ENCODE measurements at places on chromosomes 1 and 21.

DNA sequence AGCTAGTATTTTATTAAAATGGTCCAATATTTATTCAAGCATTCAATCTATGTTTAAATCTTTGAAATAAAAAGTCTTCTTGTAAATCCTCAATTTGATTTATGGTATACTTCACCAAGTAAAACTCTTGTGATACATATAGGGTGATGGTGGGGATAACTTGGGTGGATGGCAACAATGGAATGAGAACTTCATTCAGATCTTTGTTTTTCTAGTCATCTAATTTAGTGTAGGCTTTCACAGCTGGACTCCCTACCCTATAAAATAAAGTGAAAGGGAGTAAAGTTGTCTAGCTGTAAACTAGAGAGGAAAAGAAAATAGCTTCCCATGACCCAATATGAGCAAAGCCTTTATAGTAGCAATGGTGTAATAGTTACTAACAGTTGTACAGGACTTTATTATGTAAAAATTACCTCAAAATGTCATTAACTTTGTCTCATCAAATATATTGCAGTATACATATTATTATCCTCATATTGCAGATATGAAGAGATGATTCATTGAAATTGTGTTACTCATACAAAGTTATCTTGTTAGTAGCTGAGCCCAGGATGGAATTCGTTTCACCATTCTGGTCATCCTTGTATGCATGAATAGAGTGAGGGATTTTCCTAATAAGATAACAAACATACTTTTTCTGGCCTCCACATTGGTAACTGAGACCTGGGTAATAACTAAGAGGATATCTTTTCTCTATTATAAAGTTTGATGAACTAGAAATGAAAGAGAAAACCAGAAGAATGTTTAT lies 1377.7 kb upstream of the ADGRL4 start:
- no peak for DNase-seq

- DNase-seq: no peak
Observed at GRCh38 chr1:77413541-77414335, 131.9 kb downstream of the AK5 start.

GRCh38 chr1:107883562-107883961 lies 81.4 kb downstream of the VAV3 start:
- no peak for DNase-seq

- DNase-seq: no peak
Observed at GRCh38 chr1:182633657-182634281, 29.6 kb upstream of the RGS16 start.

DNA sequence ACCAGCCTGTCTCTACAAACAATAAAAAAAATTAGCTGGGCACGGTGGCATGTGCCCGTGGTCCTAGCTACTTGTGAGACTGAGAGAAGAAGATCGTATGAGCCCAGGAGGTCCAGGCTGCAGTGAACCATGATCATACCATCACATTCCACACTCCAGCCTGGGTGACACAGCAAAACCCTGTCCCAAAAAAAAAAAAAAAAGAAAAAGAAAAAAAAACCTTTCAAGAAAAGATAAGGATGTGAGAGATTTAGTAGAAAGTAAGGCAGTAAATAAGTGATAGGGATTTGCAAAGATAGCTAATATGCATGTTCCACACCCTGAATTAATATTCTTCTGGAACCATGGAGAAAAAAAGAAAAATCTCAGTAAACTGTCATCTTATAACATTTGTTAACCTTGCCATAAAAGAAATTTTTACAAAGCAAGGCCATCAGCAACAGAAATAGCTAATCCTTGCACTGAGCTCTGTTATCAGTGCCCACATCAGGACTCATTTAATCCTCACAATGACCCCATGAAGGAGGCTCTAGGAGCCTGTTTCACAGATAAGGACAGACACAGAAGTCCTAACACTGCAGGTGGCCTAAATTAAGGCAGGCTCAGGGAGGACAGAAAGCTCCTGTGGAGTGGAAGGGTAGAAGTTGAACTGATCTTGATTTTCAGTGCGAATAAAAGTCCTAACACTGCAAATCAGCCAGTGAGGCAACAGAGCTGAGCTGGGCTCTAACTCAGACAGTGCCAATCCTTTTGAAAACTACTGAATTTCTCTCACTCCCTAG lies 7.6 kb downstream of the GNB1 start:
- DNase-seq: no peak

GRCh38 chr1:156859523-156860112 lies 701 bp upstream of the INSRR start:
- DNase-seq: no peak

- DNase-seq: no peak
Observed at GRCh38 chr1:160708118-160708517, 3.5 kb downstream of the CD48 start.

- no peak for DNase-seq
Observed at GRCh38 chr1:84550826-84551225, 23.4 kb downstream of the CTBS start.

- DNase-seq: no peak
Observed at GRCh38 chr1:245606157-245606725, 451.5 kb downstream of the KIF26B start.

DNA sequence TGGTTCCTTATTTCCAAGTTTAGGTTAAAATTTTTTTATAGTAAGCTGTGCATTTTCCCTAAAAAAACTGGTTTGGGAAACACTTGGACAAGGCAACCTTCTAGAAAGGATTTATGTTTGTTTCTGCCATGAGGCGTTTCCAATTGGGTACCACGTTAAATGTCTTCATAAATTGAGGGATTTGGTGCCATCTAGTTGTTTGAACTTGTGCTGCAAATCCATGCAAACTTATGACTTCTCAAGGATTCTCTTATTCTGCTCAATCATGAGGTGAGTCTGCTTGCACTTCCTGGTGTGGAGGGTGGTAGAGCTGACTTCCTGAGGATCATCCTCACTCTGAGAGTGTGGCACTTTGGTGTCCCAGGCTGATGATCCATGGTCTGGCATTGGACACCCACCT lies 123.3 kb downstream of the PCNX2 start:
- no peak for DNase-seq

DNA sequence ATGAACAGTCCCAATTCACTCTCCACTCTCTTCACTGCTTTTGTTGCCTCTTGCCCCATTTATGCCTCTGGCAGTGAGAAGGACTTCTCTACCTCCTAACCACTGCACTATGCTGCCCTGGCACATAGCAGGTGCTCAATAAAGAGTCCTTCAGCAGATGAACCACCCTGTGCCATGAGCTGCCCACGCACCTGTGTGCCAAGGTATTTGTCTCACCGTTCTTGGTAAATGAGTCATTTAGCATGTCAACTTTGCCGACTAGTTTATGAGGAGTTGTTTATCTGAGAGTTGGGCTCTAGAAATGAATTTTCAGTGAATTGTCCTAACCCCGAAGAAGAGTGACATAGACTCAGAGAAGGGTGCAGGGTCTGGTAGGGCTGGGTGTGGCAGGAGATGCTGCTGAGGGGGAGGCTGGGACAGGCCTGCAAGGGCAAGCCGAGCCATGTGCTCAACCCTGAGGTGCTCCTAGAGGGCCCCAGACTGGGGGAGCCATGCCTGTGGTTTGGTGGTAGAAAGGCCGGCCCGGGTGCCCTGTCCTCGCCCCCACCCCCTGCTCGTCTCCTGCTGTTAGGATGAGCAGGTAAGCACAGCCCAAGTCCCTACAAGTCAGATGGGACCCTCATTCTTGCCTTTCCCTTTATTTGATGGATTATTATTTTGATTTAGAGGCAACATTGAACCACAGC lies 654.5 kb downstream of the MATN1 start:
- no peak for DNase-seq
